CD4-positive, alpha-beta T cell treated with Interleukin-17A for 1 hour (primary cell): ENCODE measurements at places on chromosomes 16 and 17.

GRCh38 chr17:4199818-4200402 lies 56.9 kb downstream of the CYB5D2 start:
- peak; percentile 57 for DNase-seq

DNA sequence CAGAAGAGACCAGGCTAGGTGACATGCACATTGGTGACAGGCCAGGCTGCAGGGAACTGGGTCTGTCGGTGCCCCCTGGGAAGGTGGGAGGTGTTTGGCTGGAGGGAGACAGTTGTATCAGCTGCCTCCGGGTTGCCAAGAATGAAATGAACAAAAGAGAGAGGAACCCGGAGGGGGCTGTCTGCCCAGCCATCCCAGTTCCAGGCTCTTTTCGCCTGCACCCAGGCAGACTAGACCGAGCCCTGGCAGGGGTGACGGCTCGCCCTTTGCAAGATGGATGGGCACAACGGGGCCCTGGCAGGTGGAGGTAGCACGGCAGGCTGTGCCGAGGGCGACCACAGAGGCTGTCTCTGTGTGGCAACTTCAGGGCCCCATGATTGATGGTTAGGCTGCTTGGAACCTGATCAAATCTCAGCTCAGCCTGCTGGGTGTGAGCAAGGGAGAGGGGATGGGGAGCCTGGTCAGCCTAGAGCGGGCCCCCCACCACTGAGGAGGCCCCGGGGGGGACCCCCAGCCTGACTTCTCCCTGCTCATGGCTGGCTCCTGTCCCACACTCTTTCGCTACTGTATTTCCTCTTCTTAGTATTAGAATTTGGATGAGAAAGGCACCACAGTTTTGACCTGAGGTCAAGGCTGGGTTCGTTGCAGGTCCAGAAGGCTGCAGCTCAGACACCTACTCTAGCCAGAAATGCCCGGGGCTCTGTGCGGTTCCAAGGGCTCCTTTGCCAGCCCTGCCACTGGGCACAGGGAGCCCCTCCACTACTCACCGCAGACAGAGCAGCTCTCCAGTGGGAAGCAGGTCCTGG lies 118.9 kb upstream of the CHMP6 start:
- no peak for DNase-seq

GRCh38 chr17:32020943-32021614 lies 13.9 kb downstream of the LRRC37B start:
- no peak for DNase-seq

DNA sequence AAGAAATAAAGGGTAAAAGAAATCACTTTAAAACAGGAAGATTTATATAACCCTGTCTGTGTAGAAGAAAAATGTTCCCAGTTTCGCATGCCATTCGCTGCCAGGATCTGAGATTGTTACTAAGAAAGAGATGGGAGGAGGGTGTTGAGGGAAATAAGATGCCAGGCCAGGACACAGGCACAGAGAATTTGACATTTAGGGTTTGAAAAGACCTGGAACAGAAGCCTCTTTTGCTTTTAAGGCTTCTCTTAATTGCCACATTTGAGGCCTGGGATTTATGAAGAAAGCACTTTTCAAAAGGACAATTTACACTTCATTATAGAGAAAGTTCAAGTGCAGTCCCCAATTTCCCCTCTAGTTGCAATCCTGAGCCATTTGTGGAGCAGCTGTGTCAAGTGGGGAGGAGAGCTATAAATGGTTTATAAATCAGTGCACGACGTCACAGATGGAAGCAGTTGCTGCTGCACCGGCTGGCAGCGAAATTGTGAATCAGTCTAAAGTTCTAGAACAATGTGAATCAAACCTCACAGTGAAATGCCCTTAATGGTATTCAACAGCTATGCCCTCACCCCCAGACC lies 26.5 kb upstream of the C16orf87 start:
- DNase-seq: no peak

GRCh38 chr17:82281502-82282238 lies 8.2 kb upstream of the CSNK1D start:
- DNase-seq: no peak

- no peak for DNase-seq
Measured at GRCh38 chr17:7823581-7824001, 10.4 kb upstream of the KDM6B start.

DNA sequence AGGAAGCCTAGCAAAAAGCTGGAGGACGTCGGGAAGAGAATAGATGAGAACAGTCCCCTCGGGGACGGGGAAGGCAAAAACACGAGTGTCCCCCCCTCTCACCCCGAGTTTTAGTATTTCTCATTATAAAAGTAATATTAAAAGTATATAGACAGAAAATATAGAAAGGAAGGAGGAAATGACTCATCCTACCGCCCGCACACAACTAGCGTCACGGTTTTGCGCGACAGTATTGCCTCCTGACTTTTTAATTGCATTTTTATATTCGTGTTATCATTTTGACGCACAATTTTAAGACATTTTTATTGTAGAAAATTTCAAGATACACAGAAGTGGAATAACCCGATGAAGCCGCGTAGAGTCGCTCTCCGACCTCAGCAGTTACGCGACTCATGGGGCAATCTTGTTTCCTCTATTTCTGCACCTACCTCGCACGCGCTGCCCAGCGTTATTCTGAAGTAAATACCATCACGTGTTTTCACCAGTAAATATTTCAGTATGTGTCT lies 652 bp upstream of the SLC25A19 start:
- DNase-seq: peak; percentile 70

GRCh38 chr17:31558748-31559583 lies 167.5 kb downstream of the RAB11FIP4 start:
- DNase-seq: peak; percentile 54

GRCh38 chr16:85171759-85172454 lies 59.6 kb upstream of the CIBAR2 start:
- DNase-seq: no peak

- DNase-seq: no peak
Measured at GRCh38 chr16:75491876-75492275, 3.4 kb downstream of the CHST6 start.
